ENCODE measurements at places on chromosomes 2 and 18.

DNA sequence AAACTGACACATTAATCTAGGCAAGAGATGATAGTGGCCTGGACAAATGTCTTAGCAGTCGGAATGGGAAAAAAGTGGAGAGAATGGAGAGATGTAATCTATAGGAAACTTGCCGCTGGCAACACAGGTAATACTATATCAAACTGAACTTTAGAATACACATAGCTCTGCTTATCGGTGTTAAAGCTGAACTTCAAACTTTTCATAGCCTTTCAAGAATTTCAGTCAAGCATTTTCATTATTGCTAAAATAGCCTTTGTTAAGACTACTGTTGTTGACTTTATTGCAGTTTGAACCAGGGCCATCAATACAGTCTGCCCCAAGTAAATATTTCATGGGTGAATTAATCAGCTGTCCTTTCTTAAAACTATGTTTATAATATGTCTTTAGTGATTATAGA lies 12.9 kb upstream of the CHST9 start:
- no peak for DNase-seq

- no peak for DNase-seq
Measured at GRCh38 chr2:16485251-16485650, 180.4 kb downstream of the CYRIA start.

DNA sequence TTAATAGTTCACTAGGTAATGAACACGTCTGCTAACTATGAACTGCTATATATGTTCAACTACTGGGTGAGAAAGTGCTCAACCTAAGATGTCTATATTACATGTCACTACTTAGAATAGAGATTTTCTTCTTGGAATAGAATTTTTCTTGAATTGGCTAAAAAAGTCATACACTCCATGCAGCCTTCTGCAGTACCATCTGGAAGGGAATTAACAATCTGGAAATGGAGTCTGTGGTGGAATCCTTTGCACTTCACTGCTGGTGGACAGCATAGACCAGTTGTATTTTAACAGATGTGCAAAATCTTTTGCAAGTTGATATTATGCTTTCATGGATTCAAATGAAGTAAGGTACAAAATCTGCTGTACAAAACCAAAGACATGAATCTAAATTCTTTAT lies 799.6 kb downstream of the KCNJ3 start:
- DNase-seq: no peak

- no peak for DNase-seq
Measured at GRCh38 chr18:36889321-36889720, 60.4 kb downstream of the KIAA1328 start.

Data from C1 segment of cervical spinal cord (tissue), 14 donors.